ENCODE measurements at places on chromosomes 5 and 9.

GRCh38 chr9:36637491-36638270 is 65.0 kb downstream of the MELK start:
- DNase-seq, result no peak

GRCh38 chr9:90803860-90804593 is 2.4 kb downstream of the SYK start:
- DNase-seq, result no peak

DNA sequence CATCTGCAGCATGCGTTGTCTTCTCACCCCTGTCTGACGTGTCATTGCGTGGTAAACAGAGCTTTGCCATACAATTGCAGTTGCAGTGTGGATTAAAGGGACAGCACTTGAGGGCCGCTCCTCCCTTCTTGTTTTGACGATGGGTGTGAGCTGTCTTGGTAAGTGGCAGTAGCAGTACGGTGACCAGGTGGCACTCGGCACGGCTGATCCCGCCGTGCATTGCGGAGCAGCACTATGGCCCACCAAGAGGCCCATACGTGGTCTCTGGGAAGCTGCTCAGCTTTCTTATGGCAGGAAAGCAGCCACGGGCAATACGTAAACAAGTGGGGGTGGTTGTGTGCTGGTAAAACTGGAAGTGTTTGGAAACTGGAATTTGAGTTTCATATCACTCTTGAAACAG is 25.1 kb downstream of the EHMT1 start:
- no peak for DNase-seq

- no peak for DNase-seq
Observed at GRCh38 chr9:99366621-99367020, 144.5 kb downstream of the SEC61B start.

GRCh38 chr9:135218331-135219225 is 131.1 kb downstream of the OLFM1 start:
- DNase-seq, result no peak

GRCh38 chr5:90015584-90016018 is 394.0 kb downstream of the CETN3 start:
- DNase-seq, result no peak

DNA sequence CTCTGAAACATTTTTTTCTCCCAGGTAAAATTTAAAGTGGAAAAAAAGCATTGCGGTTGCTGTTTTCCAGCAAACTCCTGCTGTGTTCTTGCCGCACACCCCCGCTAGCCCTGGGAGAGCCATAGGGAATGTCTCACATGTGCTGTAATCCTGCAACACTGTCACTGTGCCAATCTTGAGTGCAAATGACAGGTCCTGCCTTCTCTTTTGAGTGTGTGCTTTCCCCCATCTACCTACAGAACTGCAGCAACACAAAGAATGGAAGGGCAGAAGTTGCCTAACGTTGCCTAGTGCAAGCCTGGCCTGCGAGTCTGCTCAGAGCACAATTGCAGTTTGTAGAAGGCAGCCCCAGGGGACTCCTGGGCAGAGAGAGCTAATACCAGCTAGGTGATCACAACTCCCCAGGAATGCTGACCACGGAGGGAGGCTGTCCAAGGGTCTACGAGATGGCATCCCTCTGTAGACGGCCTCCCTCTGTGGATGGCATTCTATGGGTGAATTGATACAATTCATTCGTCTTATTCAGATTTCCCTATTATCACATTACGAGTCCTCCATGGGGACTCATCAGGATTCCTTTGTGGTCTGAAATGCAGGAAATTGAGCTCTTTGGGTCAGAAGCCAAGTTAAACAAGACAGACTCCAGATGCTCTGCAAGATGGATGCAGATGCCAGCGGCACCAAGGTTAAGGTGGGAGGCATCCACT is 172.6 kb upstream of the S1PR3 start:
- peak; percentile 16 for DNase-seq

- DNase-seq, result no peak
Observed at GRCh38 chr5:38913714-38914113, 67.9 kb downstream of the OSMR start.

DNA sequence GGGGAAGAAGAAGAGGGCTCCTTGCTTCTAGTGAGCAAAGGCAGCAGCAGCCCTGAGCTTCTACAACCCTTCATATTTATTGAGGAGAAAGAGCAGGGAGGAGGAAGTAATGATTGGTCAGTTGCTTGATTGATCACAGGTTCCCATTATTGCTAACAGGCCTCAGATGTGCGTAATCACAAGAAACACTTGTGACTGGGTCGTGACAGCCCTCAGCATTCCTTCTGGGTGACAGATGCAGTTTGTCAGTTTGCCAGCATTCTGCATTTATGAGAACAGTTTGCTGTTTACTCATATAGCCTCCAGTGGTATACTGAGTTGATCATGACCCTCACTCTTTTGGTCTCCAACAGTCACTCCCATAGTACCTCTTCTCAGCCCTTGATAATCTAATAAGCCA is 111.5 kb upstream of the TNC start:
- DNase-seq, result no peak

DNA sequence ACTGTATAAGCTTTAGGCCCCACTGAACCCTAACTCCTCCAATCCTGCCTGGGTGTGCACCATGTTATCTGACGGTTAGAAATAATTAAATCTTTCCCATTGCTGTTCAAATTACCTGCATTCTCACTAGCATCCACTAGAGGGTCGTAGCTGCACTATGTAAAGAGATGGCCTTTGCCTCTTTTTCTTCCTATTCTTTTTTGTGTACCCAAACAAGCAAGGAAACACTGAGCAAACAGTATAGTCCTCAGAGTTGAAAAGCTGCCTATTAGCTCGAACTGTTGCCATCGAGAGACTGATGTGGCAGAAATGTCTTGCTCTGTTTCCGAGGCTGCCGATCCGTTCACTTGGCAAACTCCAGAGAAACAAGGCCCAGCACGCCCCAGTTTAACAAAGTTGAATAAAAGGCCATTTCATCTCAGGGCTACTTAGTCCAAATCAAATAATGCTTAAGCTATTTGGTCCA is 163.8 kb upstream of the TRPM3 start:
- peak; percentile 67 for DNase-seq

GRCh38 chr9:136865768-136866103 is 372 bp downstream of the EDF1 start:
- peak; percentile 20 for DNase-seq

- no peak for DNase-seq
Observed at GRCh38 chr5:126961702-126962101, 68.7 kb downstream of the MARCHF3 start.

DNA sequence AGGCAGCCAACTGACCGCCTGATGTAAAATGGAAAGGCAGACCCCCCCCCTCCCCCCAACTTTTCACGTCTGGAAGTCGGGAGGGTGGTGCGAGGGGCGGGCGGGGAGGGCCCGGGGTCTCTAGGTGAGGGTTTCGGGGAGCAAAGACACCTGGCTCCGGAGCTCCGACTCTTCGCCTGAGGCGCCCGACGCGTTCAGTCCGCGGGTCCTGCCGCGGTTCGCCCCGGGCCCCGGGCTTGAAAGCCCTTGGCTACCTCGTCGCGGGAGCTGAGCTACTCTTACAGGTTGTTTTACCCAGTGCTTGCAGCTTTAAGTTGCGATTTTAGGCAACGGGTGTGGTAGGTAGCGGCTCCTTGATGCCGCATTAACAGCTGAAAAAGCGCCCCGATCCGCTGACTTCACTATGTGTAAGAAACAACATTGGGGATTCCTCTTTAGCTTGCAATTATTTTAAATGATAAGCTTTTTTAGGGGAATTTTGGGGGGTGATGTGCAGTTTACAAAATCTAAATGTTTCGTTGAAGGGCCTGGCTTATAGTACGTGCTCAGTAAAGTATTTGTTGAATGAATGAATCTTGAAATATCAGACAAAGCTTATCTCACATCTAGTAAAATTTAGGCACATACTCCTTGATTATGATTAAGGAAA is 722 bp downstream of the CDC42SE2 start:
- peak; percentile 44 for DNase-seq

DNA sequence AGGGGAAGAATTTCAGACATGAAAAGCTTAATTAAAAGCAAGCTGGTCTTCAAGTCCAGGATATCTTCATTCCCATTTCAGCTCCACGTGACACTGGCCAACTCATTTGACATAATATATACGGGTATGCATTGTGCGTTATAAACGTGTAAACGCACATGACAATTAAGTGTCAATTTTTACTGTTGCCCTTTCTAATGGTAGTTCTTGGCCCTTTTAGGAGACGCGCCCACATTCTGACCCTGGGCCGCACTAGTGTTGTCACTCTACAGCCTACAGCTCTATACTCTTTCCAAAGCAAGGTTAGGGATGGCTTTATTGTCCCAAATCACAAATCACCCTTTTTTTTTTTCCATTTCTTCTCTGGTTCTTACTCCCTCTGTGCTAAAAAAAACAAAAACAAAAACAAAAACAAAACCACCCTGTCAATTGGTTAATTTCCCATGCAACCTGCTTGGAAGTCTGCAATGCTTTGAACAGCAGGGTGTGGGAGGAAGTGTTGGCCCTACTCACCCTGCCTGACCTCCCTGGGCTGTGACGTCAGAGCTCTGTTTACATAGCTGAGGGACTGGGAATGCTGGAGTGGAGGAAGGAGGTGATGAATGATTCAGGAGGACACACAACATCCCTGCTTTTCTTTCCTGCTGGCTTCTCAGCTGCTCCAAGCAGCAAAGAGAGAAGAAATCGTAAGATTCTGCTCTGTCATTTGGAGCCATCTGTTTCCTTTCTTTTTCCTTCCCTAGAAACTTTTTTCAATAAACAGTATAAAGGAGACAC is 19.3 kb downstream of the RFK start:
- peak; percentile 93 for DNase-seq

DNA sequence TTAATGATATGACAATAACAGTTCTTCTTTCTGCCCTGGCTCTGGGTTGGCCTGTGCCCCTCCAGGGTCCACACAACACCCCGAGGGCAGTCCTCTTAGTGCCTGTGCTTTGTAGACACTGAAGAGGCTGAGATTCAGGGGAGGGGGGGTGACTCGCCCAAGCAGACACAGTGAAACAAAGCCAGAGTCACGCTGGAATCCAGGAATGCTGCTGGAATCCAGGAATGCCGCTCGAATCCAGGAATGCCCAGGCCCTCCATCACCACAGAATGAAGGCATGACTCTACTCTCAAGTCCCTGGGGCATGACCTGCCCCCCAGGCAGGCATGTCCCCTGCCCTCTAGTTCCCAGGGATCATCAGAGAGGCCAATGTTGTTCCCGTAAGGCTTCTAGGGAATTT is 73.1 kb downstream of the LRSAM1 start:
- DNase-seq, result peak; percentile 92

- no peak for DNase-seq
Observed at GRCh38 chr9:133394687-133395271, 18.6 kb downstream of the STKLD1 start.

- peak; percentile 68 for DNase-seq
Observed at GRCh38 chr5:28734396-28734795, 1696.0 kb upstream of the CDH9 start.

DNA sequence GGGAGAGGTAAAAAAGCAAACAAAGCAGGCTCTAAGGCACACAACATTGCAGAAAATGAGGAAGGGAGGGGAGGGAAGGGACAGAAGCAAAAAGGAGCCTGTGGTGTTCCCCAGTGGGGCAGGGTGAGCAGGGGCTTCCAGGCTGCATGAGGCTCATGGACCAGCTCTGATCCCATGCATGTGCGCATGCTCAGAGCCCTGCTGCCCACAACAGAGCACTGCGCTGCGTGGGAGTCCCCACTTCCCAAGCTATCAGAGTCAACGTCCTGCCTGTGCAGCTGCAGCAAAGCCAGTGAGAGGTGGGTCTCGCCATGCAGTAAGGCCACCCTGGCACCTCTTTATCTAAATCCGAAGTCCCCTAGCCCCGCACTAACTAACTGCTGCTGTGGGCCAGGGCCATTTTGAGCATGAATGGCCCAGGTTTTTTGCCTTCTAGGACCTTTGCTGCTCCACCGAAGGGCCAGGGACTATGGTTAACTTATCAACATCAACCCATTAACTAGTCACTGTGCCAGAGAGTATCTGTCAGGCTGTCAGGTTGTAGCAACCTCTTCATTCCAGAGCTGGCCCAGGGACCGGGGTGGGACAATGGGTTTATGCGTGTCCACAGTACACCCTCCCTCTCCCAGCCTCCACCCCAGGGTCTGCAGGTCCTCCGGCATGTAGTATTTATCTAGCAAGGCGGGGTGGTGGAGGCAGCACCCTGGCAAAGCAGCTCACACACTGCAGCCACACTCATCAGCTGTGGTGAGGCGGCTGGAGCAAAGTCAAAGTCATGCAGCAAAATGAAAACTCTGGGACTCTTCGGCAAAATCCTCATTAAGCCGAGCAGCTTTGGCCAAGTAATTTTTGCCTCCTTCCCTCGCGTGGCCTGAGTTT is 123.6 kb downstream of the SAXO1 start:
- no peak for DNase-seq

- DNase-seq, result no peak
Observed at GRCh38 chr9:110338143-110338542, 480 bp upstream of the TXNDC8 start.

DNA sequence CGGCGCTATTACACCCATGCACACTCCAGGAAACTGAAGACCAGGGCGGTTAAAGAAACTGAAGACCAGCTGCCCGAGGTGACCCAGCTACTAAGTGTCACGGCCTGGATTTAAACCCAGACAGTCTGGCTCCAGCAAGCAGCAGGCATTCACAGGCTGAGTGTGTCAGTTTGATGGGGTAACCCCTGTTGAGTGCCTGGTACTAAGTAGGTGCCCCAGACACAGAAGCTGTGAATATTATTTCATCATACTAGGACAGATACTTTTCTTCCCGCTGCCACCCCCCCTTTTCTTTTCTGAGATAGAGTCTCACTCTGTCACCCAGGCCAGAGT is 7.3 kb downstream of the ENG start:
- DNase-seq, result no peak

- no peak for DNase-seq
Observed at GRCh38 chr5:56663523-56663922, 151.8 kb upstream of the MAP3K1 start.
